ENCODE measurements at places on chromosomes 12 and 14.

GRCh38 chr12:16612647-16613046 lies 6.7 kb upstream of the LMO3 start:
- no peak for DNase-seq

DNA sequence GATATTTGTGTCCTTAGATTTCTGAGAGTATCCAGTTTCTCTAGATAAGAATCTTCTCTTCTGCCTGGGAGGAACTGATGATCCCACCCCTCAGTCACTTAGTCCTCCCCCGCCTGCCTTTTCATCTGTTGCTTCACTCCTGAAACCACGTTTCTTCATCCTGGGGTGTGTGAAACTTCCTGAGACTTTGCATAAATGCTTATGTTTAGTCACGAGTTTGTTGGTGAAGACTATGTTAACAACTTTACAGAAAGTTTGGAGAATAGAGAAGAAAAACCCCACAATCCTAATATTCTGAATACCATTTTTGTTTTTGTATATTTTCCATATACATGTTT lies 33.2 kb downstream of the MARK3 start:
- DNase-seq: no peak

DNA sequence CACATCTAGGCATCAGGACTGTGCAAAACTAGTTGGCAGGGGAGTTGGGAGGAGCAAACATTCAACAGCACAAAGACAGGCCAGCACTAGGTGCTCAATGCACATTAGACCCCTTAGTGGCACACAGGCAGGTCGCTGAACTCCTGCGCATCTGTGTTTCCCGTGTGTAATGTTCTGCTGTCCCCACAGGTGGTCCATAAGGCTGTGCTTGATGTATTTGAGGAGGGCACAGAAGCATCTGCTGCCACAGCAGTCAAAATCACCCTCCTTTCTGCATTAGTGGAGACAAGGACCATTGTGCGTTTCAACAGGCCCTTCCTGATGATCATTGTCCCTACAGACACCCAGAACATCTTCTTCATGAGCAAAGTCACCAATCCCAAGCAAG lies 11.2 kb downstream of the SERPINA3 start:
- DNase-seq: no peak

DNA sequence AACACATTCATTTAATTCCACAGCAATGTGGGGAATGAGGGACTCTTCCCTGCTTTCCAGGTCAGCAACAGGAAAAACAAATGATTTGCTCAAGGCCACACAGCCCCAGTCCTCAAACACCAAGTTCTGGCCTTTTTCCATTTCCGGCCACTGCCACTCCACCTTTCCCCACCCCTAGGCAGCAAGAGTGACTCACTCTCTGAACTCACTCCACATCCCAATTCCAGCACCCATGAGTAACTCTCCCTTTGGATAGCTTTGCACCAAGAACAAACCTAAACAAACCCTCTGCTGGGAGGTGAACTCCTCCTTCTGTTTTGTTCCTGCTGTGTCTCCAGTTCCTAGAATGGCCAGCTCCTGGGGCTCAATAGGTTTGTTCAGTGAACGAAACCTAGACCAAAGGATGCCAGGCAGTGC lies 30.4 kb upstream of the PLEKHG6 start:
- no peak for DNase-seq
